ENCODE measurements at places on chromosomes 3 and 15.

DNA sequence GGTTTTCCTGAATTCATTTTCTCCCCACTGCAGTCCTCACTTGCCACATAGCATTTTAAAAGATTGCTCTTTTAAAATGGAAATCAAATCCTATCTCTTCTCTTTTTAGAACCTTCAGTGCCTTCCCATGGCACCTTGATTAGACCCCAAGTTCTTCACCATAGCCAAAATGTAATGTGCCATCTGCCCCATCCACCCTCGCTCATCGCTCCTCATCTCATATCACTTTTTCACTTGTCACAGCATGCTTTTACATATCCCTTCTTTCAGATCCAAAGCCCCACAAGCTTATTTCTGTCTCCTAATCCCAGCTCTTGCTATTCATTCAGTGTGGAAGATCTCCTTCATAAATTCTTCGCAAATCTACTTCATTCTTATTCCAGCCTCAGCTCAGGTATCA, 161.7 kb downstream of the CD47 start:
- DNase-seq, result no peak

DNA sequence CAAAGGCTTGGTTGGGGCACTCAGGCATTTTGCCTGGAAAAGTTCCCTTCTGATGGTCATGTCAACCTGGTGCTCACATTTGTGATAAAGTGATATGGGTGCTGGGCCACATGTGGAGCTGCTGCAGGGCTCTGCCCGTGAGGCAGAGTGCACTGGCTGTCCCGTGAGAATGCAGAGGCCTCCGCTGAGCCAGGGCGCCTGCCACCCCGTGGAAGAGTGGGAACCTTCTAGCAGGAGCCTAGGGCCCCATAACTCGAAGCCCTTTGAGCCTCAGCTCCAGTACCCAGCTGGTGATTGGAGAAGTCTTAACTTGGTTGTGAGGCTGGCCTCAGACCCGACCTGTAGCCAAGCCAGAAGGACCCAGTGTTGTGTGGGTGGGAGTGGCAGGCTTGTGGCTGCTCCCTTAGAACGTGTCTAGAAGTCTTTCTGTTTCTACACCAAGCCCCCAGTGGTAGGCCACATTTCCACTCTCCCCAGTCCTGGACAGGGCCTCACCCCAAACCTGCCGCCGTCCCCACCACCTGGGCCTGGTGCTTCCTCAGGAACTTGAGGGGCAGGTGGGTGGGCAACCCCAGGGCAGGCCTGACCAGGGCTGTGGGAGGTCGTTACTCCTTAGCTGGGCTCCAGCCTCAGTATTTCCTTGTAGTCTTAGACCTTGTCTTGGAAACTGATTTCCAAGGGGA, 19.7 kb downstream of the SEC61A1 start:
- no peak for DNase-seq

GRCh38 chr3:68288085-68288484, 633.7 kb upstream of the SUCLG2 start:
- DNase-seq, result no peak

DNA sequence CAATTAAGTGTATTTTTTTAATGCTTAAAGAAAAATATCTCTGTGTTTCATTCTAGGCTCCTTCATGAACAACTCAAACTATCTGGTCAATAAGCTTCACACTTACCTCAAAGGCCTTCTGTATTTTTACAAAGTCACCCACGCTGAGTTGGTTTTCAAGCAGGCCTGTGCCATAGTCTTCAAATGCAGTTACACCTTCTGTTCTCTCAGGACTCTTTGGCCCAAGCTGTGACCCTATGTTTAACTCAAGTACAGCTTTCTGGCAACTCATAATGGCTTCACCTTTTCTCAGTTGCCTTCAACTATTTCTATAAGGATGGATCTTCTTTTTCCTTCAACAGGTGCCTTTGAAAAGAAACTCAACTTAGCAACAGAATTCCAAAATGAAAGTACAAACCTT, 587 bp downstream of the WDR49 start:
- no peak for DNase-seq

GRCh38 chr15:34904527-34904926, 65.0 kb downstream of the AQR start:
- no peak for DNase-seq

- DNase-seq, result no peak
Measured at GRCh38 chr3:159166899-159167586, 365.2 kb downstream of the MFSD1 start.

- no peak for DNase-seq
Measured at GRCh38 chr3:171591070-171591469, 130.9 kb upstream of the TNIK start.

- no peak for DNase-seq
Measured at GRCh38 chr3:167032267-167032876, 347.7 kb downstream of the ZBBX start.

DNA sequence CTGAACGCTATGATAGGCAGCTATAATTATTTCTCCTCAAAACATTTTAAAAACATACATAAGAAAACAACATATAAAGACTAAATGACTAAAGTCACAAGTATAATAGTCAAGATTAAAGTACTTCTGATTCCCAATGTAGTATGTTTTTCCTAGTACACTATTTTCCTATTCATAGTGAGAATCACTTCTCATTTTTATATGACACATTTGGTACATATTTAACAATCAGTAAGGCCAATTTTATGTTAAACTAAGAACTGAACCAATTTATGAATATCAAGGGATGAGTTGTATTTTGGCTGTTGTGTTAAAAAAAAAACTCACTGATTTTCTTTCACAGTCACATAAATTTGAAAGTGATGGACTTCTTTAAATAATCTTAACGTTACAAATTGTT, 79.7 kb downstream of the DENND4A start:
- DNase-seq, result no peak

- DNase-seq, result no peak
Measured at GRCh38 chr15:40091861-40092255, 16.8 kb downstream of the BMF start.

- DNase-seq, result no peak
Measured at GRCh38 chr3:196792771-196793170, 53.1 kb downstream of the PAK2 start.

DNA sequence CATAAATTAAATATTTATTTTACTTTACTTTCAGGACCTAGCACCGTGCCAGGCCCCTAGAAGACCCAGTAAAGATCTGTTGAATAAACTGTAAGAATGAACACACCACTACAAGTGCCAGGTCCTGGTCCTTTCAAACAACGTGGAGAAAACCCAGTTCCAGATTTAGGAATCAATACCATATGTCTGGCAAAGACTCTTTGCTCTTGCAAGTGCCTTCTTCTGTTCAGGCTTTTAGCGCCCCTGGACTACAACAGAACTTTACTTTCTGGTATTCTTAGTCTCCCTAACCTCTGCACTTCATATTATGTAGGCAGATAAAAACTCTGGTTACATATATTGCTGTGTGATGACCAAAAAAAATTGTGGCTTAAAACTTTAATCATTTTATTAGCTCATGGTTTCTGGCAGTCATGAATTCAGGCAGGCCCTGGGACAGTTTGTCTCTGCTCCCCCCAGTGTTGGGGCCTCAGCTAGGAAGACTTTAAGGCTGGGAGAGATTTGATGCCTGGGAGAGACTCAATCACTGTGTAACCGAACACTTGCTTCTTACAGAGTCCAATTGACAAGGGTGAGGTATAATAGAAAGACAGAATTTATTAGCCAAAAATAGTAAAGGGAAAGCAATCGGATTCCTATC, 2.9 kb upstream of the PSMA4 start:
- DNase-seq, result no peak

GRCh38 chr15:31453558-31454318, 127.1 kb downstream of the KLF13 start:
- DNase-seq, result no peak

GRCh38 chr15:69392352-69392751, 21.8 kb upstream of the KIF23 start:
- no peak for DNase-seq

DNA sequence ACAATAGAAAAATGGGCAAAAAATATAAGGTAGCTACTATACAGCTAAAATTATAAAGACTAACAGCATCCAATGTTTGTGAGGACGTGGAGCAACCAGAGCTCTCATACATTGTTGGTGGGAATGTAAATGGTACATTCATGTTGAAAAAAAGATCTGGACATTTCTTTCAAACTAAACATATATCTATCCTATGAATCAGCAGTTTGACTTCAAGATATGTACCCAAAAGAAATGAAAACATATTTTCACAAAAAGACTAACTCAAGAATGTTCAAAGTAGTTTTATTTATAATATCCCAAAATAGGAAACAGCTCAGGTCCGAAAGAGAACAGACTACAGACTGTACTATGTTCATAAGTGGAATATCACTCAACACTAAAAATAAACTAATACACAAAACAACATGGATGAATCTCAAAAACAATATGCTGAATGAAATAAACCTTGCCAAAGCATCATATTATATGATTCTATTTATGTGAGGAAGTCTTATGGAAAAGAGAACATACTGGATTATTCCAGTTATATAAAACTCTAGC, 8.8 kb upstream of the TTBK2 start:
- no peak for DNase-seq

DNA sequence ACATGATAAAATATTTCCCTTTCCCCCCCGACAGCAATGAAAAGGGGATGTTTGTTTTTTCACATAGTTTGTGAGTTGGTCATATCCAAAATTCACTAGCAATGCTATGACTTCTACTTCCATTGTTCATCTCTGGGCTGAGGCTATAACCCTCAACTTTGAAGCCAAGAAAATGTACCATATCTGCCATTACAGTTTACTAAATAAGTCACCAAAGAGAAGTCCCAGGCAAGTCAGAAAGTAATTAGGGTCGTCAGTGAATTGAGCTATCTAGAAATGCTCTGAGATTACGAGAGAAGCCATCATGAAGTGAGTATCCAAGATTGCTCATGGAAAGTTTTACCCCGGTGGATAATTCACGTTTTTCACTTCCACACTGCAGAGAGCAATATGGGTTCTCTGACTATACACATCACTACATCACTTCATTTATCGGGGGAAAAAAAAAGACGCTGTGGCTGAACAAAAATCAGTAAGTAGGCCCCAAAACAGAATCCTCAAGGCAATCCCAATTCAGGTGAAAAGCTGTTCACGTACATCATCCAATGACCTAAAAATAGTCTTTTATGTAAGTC, 1.4 kb downstream of the PEAK1 start:
- DNase-seq, result no peak

GRCh38 chr15:73265536-73266153, 103.1 kb downstream of the HCN4 start:
- no peak for DNase-seq

DNA sequence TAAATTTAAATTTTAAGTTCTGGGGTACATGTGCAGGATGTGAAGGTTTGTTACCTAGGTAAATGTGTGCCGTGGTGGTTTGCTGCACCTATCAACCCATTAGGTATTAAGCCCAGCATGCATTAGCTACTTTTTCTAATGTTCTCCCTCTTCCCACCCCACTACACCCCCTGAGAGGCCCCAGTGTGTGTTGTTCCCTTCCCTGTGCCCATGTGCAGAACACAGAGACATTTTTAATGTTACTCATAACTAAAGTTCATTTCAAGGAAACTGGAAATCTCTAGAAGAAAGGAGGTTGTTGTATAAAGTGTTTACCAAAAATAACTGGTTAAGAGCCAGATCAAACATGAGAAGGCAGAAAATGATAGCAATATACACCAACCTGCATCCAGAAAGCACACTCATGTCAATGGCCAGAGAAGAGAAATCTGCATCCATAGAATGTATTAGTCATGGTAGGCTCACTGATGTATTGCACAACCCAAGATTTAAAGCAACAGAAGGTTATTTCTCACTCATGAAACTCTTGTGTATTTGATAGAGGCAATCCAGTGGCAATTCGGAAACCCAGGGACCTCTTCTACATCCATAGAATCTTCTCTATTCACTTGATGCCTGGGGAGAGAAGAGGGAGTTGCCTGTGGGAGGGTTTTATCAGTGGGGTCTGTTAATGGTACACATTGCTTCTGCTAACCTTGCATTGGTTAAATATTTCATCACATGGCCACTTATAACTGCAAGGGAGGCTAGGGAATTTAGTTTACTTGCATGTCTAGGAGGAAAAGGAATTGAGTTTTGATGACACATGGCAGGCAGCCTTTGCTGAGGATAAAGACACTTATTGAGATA, 321.9 kb upstream of the RASGRP1 start:
- DNase-seq, result no peak

DNA sequence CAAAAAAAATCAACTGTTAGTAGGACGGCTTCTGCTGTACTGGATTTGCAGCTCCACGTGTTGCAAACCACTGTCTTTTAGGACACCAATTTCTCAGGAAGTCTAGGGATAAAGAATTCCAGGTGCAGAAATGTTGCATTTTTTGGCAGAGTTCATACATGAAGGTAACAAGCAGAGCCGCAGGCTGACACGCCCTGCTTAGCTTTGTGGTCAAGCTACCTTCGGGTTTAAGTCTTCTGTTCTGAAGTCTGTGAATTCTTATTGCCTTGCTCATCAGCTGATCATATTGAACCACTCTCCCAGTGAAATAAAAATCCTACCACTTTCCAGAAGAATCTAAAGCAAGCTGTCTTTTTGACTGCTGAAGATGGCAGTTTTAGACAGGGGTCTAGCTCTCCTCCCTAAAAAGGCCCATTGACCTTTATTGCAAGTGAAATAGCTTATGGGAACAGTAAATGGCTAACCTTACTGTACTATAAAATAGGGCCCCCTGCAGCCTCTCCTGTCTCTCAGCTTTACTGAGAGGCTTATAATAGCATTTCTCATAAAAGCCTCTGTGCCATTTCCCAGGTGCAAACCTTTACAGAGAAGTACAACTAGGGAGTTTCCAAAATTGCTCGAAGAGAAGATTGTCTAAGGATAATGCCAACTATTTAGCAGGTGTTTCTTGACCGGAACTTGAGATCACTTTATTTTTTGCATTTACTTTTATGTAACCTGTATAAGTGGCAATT, 262.2 kb upstream of the IL12A start:
- DNase-seq, result no peak

GRCh38 chr15:87669846-87670245, 586.7 kb downstream of the NTRK3 start:
- no peak for DNase-seq

DNA sequence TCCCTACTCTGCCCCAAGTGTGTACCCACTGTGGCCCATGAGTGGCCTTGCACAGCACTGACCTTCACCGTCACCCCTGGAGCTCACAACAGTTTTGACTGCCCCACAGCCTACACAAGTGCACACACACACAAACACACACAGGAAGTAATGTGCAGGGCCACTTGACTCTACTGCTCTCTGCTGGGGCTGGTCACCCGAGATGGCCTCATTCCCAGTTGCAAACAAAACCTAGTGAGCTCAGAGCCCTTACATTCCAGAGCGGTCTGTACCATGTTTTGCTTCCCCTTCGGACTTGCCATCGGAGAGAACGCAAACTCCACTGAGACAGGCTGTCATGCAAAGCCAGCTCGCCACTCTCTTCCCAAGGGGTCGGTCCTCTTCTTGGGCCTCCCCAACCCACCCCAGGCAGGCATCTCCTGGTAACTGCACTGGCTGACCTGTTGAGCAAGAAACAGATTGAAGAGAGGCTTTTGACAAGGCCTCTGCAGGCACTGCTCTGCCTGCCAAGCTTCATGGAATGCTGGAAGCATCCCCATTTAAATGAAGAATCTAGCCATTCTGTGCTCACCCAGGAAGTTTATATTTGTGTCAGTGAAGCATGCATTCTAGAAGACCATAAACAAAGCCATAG, 232.0 kb upstream of the IGF1R start:
- DNase-seq, result no peak
